ENCODE measurements at places on chromosomes 2 and 18. TPM values are rescaled to one million over a fixed set of nuclear protein-coding genes. Genes with fewer than 3 reads are reported as not detected.

DNA sequence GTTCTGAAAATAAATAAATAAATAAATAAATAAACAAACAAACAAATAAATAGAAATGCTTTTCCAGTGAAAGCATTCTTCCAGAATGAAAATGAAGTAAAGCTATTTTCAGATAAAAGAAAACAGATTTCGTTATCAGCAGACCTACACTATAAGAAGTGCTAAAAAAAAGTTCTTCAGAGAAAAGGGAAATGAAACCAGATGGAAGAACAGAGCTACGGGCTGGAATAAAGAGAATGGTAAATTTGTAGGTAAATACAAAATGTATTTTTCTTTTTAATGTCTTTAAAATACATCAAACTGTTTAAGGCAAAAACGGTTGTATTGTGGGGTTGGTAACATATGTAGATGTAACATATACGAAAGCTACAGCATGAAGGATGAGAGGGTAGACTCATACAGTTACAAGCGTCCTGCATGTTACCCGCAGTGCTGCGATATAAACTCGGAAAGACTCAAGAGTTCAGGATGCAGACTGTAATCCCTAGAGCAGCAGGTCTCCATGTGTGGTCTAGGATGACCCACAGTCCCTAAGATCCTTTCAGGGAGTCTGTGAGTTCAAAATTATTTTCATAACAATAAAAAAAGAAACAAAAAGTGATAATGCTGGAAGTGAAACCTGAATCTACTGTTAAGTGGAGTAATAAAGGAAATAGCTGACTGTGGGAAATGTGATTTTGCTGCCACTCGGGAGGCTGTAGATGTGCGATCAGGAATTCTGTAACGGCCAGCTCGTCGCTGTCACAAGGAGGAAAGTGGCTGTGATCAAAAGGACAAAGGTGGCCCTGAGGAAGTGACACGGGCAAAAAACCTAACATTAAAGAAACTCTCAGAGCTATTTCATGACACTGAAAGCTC, 5.3 kb upstream of the RAB12 start:
- DNase-seq = no peak

The PDE11A gene
- 2.4 TPM for total RNA-seq

- DNase-seq = no peak
Observed at GRCh38 chr2:70340075-70340474, 38.2 kb upstream of the FAM136A start.

- DNase-seq = no peak
Observed at GRCh38 chr2:48938231-48938630, 182.7 kb upstream of the LHCGR start.

DNA sequence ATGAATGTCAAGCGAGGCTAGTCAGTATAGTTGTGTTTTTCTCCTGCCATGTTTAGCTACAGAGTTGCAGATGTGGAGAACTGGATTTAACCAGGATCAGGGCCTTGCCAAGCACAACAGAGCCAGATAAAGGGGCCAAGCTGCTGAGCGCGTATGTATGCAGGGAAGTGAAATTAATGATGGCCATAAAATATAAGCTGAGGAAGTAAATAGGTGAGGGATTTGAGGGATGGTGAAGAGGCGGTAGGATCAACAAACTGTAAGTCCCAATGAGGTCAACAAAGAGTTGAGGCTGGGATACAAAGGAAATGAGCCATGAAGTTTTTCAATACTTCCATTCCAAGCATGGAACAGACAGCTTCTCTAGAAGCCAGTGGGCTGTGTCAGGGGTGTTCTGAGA, 10.6 kb downstream of the LRP2 start:
- DNase-seq = no peak

DNA sequence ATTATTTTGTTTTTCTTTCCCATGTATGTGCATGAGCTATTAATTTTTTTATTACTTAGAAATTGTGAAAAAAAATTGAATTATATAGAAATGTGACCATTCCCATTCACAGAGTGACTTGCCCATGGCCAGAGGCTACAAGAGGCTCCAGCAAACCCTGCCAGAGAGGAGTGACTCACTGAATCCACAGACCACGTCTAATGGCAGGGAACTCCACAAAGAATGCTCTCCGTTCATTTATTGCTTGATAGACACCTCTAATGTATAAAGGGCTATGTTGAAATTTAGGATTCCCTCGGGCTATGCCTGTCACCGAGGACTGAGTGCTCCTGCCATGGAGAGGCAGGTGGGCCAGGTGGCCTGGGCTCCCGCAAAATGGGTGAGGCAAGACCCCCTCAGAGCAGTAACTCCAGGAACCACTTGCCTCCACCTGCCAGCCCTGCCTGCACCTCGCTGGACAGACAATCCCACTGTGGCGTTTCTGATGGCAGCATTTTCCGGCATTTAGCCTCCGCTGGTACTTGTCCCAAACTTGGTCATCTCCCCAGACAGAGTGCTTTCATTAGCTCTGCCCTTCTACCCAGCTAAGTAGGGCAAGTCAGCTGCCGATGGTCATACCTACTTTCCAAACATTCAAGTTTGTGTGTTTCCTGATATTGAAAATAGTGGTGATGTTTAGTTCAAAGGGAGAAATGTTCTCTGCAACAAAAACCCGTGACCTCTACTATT, 200.3 kb downstream of the PRKCE start:
- DNase-seq = no peak

DNA sequence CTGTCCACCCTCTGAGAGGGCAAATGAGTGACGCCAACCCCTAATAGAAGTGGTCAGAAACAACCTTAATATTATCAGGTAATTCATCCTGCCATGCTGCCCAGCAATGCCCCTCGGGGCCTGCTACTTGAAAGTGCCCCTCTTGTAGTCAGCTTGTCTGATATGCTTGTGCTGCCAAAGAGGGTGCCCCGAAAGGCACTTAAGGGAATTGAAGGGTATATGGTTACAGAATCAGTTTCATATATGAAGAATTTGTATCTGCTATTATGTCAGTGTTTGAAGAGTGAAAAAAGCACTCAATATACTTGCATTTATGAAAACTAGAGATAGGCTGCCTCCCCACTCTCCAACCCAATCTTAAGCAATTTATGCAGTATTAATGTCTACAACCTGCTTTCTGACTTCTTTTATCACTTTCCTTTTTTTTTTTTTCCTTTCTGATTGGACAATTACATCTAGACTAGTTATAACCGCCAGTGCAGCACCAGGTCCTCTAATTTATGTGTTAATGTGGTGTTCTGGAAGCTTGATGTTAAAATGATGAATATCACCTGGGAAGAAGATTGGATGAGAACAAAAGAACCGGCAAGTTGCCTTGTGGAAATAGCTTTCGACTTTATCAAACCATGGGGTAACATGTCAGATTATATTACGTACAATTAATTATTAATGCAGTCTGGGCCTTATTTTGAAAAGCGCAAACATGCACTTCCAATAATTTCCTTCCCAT, 646.9 kb upstream of the ACVR2A start:
- DNase-seq = no peak

GRCh38 chr2:37219046-37219445, 12.3 kb downstream of the CEBPZ start:
- no peak for DNase-seq

The PLEKHH2 gene
- total RNA-seq = 58.9 TPM

DNA sequence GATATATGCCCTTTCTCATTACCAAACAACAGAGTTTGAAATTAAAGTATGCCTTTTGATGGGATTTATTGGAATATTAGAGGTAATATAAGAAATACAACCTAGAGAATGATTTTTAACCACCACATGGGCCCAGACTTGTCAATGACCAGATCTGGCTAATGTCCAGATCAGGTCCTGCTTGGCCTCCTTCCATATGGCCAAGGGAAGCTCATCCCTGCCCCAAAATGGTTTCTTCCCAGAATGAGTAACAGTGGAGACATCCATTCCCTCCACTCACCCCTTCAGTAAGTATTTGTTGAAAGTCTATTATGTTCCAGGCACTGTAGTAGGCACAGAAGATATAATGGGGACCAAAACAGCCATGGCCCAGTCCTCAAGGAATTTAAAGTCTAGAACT, 54.9 kb downstream of the ANTXR1 start:
- DNase-seq = no peak

DNA sequence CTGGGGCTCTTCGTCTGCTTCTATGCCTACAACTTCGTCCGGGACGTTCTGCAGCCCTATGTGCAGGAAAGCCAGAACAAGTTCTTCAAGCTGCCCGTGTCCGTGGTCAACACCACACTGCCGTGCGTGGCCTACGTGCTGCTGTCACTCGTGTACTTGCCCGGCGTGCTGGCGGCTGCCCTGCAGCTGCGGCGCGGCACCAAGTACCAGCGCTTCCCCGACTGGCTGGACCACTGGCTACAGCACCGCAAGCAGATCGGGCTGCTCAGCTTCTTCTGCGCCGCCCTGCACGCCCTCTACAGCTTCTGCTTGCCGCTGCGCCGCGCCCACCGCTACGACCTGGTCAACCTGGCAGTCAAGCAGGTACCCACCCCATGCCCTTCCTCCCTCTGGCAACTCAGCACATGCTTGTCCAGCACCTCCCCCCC, 24.2 kb downstream of the STEAP3 start:
- DNase-seq = no peak

DNA sequence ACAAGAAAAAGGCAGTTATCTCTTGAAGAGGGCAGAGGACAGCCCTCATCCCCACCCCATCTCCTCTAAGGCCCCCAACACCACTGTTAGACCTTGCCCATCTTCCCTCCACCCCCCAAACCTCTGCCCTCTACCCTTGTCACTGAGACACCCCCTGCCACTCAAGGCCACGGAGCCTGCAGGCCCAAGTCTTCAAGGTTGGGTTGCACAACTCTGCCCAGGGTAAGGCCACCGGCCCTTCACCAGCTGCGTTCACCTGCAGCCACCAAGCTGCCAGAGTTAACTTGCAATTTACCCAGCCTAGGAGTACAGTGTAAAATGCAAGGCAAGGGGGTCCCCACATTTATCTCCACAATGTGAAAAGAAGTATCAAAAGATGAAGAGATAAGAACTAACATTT, 128.7 kb upstream of the PKDCC start:
- no peak for DNase-seq

GRCh38 chr2:168992026-168992425, 39.1 kb downstream of the ABCB11 start:
- no peak for DNase-seq

GRCh38 chr2:178273787-178274360, 79.6 kb downstream of the OSBPL6 start:
- no peak for DNase-seq

The VPS4B gene
- 60.4 TPM for total RNA-seq

The PRKAG3 gene
- 0.49 TPM for total RNA-seq

The MAP3K20 gene
- 36.2 TPM for total RNA-seq

The BCL2L11 gene
- 13.8 TPM for total RNA-seq

- DNase-seq = no peak
Observed at GRCh38 chr2:97359861-97360584, 229.7 kb downstream of the ANKRD36B start.

The PTRHD1 gene
- 14.7 TPM for total RNA-seq

The RAB6C gene
- 0.13 TPM for total RNA-seq

The SFTPB gene
- 6.1 TPM for total RNA-seq

The STARD6 gene
- 0.85 TPM for total RNA-seq

- no peak for DNase-seq
Observed at GRCh38 chr18:42658171-42658570, 457.3 kb downstream of the RIT2 start.

- no peak for DNase-seq
Observed at GRCh38 chr18:10128921-10129501, 215.2 kb downstream of the VAPA start.

DNA sequence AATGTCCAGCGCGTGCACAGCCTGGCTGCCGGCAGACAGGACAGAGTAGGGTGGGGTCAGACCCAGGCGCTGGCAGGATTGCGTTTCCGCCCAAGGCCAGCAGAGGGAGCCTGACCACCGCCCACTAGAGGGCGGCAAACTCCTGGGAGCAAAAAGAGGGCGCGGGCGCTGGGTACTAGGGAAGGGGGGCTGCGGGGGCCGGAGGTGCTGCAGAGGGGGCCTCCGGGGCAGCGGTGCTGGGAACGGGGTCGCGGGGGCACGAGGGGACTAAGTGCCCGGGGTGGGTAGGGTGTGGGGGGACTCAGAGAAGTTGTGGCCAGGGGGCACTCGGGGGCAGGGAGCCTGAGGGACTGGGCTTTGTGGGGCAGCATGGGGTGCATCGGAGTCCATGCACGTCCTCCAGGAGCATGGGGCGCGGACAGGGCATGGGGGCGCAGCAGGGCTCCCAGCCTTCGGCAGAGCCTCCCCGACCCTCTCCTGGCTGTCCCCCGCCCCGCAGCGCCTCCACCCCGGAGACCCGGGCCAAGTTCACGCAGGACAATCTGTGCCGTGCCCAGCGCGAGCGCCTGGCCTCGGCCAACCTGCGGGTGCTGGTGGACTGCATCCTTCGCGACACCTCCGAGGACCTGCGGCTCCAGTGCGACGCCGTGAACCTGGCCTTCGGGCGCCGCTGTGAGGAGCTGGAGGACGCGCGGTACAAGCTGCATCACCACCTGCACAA, 3.2 kb downstream of the TEKT4 start:
- peak; percentile 55 for DNase-seq

The LYG1 gene
- total RNA-seq = 2.1 TPM

DNA sequence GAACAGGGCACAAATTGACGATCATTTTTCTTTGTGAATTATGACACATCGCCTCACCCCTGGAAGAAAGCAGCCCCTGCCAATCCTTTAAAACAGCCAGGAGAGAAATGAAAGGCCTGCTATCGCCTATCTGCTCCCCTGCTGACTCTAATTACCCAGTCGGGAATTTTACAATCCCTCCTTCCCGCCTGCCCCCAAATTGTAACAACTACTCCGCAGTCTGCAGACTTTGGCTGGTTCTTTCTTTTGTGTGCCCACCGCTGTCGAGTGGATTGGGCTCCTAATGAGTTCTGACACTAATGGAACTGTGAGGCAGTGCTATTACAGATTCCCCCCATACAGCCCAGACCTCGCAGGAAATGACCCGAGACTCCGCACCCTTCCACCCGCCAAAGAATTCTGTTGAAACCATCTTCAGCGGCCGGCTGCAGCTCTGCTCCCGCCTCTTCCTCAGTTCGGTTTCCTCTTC, 281.2 kb upstream of the PARD3B start:
- DNase-seq = no peak

DNA sequence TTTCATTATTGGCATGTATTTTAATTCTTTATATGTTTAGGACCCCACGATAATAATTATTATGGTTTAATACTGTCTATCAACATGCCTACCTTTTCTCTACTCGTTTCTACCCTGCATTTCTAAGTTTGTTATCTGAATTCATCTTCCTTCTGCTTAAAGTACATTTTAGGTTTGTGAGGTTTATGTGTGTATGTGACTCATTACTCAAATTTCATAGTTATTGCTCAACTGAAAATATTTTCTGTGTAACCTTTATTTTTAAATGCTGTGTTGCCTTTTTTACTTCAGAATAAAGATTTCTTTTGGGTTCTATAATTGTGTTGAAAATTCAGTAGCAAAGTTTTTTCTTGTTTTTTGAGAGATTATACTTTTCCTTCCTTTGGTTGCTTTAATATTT, 933.9 kb upstream of the LRRTM1 start:
- DNase-seq = no peak

Measured in sciatic nerve (tissue), 2 donors.